Nephron progenitor cell (in vitro differentiated cells): ENCODE measurements at places on chromosomes 3 and 15.
A peak's percentile ranks its signal among the peaks of the same experiment; 100 is the strongest.

- no peak for DNase-seq
Observed at GRCh38 chr15:31473385-31474058, 146.9 kb downstream of the KLF13 start.

GRCh38 chr3:32316319-32316718 is 75.3 kb upstream of the CMTM7 start:
- DNase-seq: no peak

DNA sequence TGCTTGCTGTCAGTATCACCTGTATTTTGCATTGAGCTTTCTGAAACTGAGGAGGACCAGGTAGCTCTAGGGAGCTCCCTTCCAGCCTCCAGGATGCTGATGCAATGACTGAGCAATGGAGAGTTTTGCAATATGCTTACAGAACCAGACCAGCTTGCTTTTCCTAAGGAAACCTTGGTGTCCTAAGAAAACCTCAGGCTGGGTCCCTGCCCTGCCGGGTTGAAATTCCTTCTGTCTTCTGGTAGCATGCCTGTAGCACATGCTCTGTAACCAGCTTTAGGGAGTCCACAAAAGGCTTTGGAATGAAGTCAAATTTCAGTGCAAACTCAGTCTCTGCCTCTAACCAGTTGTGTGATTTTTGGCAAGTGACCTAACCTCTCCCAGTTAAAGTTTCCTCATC is 65.8 kb upstream of the GSK3B start:
- no peak for DNase-seq

GRCh38 chr3:72126441-72127223 is 341.7 kb upstream of the PROK2 start:
- no peak for DNase-seq

GRCh38 chr3:27219127-27219845 is 149.9 kb downstream of the NEK10 start:
- no peak for DNase-seq

- DNase-seq: no peak
Observed at GRCh38 chr15:70837476-70837875, 16.5 kb downstream of the LARP6 start.

DNA sequence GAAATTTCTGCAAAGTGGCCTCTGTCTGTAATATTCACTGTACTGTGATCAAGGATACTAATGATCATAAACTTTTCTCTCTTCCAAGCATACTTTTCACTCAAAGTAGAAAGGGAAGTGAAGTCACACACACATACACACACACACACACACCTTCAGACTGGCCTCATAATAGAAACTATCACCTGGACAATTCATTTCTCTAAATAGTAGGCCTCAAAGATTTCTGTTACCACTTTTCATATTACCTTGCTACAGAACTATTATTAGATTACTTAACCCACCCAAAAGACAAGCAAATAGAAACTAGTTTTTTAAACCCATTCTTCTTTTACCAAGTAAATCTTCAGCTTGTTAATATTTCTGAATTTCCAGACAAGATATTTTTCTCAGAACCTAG is 12.2 kb downstream of the CPB1 start:
- DNase-seq: no peak

GRCh38 chr15:50854601-50855490 is 53.6 kb upstream of the AP4E1 start:
- DNase-seq: no peak

GRCh38 chr3:71258116-71258515 is 325.4 kb downstream of the FOXP1 start:
- DNase-seq: no peak

DNA sequence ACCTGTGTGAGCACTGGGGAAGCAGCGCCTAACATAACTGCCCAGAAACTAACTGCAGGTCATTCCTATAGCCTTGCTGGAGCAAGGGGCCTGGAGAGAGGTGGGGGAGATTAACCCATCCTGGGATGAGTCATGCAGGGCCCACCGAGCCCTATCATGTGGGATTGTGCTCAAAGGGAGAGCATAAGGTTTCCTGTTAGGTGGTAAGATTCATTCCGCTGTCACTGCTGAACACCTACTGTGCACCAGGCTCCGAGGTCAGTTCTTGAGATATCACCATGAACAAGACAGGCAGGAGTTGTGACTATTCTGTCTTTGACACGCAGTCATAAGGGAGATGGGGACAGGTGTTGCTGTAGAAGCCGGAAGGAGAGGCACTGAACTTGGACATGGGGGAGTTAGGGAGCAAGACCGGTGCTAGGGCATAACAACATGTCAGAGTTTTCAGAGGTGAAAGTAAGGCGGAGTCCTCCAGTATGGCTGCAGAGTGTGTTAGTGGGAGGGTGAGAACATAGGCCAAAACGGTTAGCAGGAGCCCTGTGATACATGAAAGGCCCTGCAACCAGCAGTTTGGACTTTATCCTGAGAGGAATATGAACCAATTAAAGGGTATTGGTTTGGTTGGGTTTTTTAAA is 2.4 kb downstream of the SLC25A38 start:
- no peak for DNase-seq

DNA sequence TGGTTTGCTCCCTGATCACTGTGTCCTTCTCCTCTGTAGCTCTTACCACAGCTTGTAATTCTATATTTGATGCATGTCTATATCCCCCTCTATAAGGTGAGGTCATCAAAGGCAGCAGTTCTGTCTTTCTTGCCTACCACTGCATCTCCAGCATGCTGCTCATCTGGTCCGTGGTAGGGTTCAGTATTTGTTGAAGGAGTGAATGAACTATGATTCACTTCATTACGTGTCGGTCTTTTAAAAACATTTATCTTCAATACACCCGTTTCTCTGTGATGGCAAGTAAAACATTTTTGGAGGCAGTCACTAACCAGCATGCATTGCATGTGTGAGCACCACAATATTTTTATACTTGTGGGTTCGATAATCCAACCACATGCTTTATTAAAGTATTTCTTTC is 27.6 kb downstream of the CHST14 start:
- DNase-seq: no peak

DNA sequence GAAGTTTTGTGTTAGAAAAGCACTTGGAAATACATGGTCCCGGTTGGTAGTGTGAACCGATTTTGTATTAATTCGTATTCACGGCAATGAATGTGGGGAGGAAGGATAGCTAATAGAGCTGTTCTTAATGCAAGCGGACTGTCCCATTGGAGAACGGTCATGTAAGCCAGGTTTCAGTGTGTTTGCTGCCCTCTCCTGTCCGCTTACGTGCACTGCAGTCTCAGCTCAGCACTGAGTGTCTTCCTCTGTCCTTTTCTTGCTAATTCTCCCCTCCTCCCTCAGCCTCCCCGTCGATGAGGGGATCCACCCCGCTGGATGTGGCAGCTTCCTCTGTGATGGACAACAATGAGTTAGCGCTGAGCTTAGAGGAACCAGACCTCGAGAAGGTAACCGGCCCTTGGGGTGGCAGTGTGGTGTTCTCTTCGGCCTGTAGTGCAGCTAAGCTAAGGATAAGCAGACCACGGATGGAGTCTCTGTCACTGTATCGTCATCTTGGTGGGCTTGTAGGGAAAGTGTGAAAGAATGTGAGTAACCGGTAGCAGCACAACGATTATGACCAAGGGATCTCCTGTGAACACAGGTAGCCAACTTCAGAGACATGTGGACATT is 267.5 kb upstream of the CHRM5 start:
- DNase-seq: peak; percentile 78

DNA sequence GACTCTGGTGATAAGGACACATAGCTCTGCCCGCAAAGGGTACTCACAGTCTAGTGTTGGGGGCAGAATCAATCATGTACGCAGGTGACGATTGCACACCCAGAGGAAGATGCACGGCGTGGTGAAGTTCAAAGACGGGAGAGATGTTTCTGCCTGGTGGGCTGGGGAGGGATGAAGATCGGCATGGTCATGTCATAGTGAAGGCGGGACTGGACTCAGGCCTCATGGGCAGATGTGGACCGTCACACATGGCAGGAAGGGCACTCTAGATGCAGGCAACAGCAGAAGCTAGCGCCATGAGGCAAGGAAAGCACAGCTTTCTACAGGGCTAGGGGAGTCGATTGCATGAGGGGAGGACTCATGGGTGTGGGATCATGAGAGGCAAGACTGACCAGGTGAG is 240.6 kb downstream of the OPA1 start:
- no peak for DNase-seq

DNA sequence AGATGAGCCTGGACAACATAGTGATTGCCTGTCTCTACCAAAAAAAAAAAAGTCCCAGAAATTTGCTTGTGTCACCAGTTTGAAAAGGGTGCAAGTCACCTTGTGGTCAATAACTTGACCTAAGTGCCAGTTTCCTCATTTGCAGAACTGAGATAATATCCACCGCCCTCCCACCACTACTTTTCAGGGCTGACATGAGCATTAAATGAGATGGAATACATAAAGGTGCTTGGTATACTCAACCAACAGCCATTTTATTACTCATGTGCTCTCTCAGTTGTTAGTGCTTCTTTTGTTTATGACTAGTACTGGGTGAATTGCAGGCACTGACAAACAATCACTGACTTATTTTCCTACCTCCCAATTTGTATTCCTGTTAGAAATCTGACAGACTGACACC is 340.5 kb upstream of the SATB1 start:
- no peak for DNase-seq

DNA sequence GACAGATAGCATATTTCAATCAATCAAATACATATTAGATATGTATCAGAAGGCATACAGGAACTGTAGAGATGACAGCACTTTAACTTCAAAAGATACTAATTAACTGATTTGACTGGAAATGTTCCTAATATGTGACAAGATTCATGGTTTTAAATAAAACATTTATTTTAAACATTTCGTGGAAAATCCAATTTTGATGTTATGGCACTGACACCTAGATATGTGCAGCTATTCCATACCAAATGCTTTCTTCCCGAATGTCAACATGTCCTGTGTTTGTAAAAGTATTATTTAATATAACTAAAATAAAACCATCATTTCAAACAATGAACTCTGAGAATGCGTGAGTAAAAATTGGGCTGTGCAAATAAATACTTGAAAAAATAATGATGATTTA is 1209.3 kb downstream of the NSUN3 start:
- DNase-seq: no peak

- DNase-seq: no peak
Observed at GRCh38 chr3:30638685-30639412, 32.4 kb downstream of the TGFBR2 start.

- no peak for DNase-seq
Observed at GRCh38 chr3:184352897-184353545, 8.4 kb downstream of the CLCN2 start.

DNA sequence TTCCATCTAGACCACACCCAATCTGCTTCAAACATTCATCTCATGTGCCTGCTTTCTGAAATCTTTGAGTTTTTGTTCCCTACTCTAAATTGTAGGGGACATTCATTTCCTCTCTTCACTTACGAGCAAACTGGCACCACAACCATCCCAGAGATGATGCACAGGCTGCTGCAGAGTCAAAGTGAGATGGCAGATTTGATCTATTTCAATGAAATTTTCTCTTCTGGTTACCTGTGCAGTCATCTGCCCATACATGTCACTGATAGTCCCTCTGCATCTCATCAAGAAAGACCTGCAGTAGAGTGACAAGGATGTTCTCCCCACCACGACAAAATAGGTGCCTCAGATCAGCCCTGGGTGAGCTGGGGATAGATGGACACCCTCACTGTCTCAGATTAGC is 118.2 kb upstream of the TNFAIP8L3 start:
- no peak for DNase-seq

DNA sequence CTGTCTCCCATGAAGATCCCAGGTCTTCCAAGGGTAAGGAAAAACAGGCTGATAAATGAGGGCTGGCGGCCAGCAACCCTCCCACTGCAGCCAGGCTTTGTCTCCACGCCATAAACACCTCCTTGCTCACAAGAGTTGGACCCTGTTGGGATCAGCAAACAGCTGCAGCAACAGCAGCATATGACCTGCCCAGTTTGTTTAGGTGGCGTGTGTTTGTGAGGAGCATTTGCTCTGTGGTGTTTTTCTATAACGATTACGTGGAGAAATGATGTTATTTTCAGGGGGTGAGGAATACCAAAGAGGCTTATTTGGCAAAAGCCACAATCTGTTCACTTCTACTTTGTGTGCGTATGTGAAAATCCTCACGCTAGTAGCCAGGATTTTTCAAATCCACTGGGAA is 58.5 kb downstream of the RFTN1 start:
- no peak for DNase-seq

DNA sequence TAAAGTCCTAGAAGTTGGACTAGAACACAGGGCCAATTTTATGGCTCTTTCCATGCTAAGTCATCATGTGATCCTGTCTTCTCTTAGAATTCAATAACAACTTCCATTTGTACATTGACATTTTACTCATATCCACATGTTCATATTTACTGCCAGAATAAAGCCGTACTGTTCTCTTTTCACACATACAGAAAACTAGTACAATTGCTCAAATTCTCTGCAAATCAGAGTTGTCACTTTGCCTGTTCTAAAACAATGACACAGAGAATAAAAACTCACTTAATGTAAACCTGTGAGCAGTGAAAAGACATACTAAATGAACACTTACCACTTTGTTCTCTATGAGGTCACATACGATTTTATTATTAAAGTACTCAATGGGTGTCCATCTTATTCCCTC is 3.5 kb downstream of the LDHAL6B start:
- no peak for DNase-seq

- DNase-seq: no peak
Observed at GRCh38 chr15:52284164-52284563, 11.4 kb downstream of the MYO5C start.

DNA sequence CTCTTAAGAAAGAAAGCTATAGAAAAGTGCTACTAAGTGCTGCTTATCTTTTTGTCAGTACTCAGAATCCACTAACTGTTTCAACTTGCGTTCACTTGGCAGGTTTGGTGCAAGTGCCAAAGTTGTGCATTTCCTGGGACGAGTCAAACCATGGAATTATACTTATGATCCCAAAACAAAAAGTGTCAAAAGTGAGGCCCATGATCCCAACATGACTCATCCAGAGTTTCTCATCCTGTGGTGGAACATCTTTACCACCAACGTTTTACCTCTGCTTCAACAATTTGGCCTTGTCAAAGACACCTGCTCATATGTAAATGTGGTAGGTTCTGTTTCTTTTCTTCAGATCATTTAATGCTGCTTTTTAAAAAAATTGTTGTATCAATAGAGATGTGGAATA is 32.6 kb downstream of the GYG1 start:
- DNase-seq: no peak

GRCh38 chr3:157261000-157261399 is 101.1 kb upstream of the CCNL1 start:
- no peak for DNase-seq

DNA sequence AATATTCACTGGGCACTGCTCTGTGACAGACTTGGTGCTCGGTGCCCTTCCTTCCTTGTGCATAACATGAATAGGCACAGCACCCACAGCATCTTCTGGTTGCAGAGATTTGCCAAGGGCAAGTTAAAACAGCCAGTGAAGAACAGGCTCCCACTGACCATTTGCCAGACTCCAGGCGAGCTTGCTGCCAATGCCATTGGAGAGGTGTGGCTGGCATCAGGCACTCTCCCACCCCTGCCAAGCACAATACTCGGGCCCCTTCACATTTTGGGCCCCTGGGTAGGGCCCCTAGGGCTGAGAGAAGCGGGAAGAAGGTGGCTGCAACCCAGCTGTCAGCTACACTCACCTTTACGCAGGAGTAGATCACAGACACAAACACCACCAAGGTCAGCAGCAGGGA is 112.1 kb downstream of the SEC22A start:
- no peak for DNase-seq

- no peak for DNase-seq
Observed at GRCh38 chr3:52442409-52443267, 2.3 kb downstream of the SEMA3G start.
